ENCODE measurements at places on chromosomes 13 and 19. TPM values are rescaled to one million over a fixed set of nuclear protein-coding genes. Genes with fewer than 3 reads are reported as not detected.

The CDX2 gene
- not detected for total RNA-seq

The SWSAP1 gene
- total RNA-seq, result 4.3 TPM

The FAM124A gene
- 23.2 TPM for total RNA-seq

The ZNF583 gene
- 9.4 TPM for total RNA-seq

The KLK15 gene
- total RNA-seq, result not detected

The PABPC3 gene
- 0.32 TPM for total RNA-seq

The RNF17 gene
- total RNA-seq, result not detected

The CEBPA gene
- 27.7 TPM for total RNA-seq

The TMPRSS9 gene
- 2.9 TPM for total RNA-seq

The IZUMO2 gene
- not detected for total RNA-seq

The ZNF136 gene
- 19.9 TPM for total RNA-seq

The COQ8B gene
- 40.2 TPM for total RNA-seq

The APOE gene
- 707 TPM for total RNA-seq

The ZNF547 gene
- 6.5 TPM for total RNA-seq

The ZNF534 gene
- not detected for total RNA-seq

The SIGLEC5 gene
- 12.9 TPM for total RNA-seq

The PLK5 gene
- total RNA-seq, result not detected

The KLHL1 gene
- not detected for total RNA-seq

The ZNF554 gene
- total RNA-seq, result 3.6 TPM

The ATP8B3 gene
- total RNA-seq, result 7.3 TPM

The CEACAM19 gene
- total RNA-seq, result 4.6 TPM

The CLEC17A gene
- 17.9 TPM for total RNA-seq

The KIR2DL4 gene
- 6.6 TPM for total RNA-seq

The ACER1 gene
- 0.66 TPM for total RNA-seq
